ENCODE measurements at places on chromosomes 13 and 19.

- DNase-seq, result no peak
Measured at GRCh38 chr13:113216254-113217048, 7.0 kb downstream of the CUL4A start.

DNA sequence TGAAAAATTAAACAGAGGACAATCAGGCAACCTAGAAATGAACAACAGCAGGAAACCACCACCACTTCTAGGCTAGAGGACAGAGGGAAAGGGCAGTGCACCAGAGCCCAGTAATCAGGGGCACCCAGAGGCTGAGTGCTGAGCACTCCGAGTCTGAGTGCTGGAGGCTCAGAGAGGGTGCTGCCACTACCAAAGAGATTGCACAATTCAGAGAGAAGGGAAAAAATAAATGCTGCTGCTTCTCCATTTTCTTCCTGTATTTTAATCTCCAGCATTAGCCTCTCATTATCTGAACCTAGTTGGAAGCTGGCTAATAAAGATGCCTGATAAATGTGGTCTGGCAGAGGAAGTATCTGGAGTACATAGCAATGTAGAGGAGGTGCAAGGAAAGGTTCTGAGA, 11.8 kb upstream of the ZNF175 start:
- no peak for DNase-seq

DNA sequence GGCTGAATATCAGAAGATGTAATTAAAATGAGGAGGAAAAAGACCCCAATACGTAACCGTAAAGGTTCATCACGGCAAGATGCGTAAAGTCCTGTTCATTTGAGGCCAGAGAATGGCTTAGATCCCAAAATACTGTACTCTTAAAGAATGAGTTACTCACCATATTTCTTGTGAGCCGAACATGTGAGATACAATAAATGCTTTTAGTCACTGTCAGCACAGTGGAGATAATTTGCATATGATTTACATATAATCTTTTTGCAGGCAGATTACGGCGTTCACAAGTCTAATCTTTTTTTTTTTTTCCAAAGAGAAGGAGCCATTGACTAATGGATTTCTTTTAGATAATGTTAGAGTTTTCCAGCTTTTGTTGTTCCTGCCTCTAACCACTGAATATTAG, 28.4 kb downstream of the AMER2 start:
- no peak for DNase-seq

DNA sequence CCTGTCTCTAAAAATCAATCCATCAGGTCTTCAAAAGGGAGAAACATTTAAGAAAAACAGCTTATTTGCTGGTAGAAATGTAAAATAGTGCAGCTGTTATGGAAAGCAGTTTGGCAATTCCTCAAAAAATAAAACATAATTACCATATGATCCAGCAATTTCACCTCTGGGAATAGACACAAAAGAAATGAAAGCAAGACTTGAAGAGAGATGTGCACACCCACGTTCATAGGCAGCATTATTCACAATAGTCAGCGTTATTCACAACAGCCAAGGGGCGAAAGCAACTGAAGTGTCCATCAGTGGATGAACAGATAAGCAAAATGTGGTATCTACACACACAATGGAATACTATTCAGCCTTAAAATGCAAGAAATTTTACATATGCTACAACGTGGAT, 45.1 kb upstream of the DOCK9 start:
- DNase-seq, result no peak

DNA sequence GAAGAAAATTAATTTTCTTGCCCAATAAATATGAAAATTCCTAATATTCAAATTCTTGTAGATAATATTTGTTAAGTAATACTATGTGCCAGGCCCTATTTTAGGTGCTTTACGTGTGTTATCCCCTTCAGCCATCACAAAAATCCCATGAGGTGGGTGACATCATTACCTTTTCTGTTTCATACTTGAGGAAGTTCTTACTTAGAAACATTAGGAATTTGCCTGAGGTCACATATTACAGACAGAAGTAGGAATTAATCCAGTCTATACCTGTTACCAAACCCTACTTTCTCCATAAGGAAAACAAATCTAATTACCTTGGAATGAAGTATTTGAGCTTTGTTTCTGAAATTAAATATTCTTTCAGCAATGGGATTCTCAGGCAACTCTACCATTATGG, 336.1 kb downstream of the GPC6 start:
- no peak for DNase-seq

- no peak for DNase-seq
Measured at GRCh38 chr19:14683439-14683838, 6.4 kb upstream of the ZNF333 start.

DNA sequence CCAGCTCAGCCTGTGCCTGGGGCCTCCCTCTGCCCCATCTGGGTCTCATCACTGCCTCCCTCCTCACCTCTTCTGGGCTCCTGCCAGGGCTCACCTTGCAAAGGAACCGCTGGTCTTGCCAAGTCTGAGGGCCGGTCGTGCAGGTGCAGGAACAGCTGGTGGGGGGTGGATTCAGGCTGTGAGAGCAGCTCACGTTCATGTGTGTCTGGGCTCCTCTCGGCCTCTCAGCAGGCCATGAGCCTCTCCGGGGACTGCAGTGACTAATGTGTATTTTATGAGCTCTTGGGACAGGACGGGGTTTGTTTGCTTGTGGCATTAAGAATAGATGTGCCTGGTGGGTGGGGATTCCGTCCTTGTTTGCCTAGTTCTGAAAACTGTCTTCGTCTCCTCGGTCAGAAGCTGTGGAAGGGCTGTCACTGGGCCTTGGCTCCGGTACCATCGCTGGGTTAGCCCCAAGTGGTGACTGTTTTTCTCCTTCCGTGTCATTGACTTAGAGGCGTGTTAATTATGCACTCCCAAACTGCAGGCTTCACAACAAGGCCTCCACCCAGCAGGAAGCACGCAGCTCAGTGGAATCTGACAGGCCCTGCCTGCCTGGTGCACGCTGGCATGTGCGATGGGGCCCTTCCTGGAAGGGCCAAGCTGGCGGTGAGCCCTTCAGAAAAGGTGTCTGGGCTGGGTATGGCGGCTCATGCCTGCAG, 77.6 kb downstream of the KDM4B start:
- DNase-seq, result no peak

GRCh38 chr19:14440049-14440448, 6.9 kb downstream of the PKN1 start:
- DNase-seq, result no peak

DNA sequence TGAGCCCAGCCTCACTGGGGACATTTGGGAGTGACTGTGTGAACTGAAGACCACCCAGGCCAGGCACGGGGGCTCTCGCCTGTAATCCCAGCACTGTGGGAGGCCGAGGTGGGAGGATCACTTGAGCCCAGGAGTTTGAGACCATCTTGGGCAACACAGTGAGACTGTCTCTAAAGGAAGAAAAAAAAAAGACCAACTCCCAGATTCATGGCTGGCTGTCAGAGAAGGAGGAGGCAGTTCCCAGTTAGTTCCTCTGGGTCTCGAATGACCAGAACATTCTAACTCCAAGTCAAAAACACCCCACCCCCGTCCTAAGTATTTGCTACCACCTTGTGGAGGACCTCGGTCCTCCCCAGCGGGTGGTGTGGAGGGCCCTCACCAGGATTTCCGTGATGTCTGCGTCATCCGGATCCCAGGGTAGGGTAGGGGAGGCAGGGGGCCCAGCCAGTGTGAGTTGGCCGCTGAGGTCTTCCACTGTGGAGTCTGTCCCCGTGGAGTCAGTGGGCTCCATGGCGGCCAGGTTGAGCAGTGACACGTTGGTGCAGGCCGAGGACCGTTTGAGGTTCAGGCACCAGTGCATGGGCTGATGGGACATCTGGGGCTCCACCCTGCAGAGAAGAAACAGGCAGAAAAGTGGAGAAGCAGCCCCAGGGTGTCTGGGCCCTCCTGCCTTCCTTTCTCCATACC, 1.3 kb downstream of the TSKS start:
- DNase-seq, result no peak

- DNase-seq, result no peak
Measured at GRCh38 chr13:110479648-110480047, 81.9 kb downstream of the RAB20 start.

DNA sequence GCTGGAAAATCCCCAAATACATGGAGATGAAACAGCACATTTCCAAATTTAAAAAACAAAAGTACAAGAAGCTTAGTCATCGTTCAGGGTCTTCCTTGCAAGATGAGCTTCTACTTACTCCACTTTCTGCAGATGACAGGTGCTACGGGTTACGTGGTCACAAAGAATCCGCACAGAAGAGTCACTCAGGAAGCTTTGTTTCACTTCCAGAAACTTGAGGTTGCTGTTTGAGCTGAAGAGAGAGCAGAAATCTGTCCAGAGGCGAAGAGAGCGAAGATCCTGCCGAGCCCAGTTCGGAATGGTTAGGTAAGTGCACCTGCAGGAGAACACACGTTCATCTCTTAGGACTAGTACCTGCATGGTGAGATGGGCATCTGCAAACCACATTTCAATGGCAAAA, 9.4 kb downstream of the NLRP7 start:
- no peak for DNase-seq

GRCh38 chr13:43946281-43946680, 66.6 kb downstream of the LACC1 start:
- DNase-seq, result no peak

GRCh38 chr13:76883236-76883635, 3.0 kb downstream of the KCTD12 start:
- no peak for DNase-seq

DNA sequence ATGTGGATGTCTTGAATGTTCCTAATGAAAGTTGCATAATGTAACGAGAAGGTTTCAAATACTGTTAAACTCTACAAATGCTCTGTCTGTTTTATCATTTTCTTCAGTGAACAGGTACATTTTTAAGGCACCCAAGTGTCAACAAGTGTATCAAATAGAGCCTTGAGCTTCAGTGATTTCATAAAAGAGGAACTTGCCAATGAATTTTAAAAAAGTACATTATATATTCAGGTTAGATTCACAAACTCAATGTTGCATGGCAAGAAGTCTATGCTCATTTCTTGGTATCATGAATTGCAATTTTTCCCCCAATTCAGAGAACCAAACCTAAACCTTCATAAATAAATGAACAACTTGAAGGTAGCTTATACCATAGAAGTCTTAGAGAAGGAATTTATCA, 838.8 kb downstream of the PCDH9 start:
- DNase-seq, result no peak

GRCh38 chr13:22405891-22406290, 735.0 kb downstream of the FGF9 start:
- no peak for DNase-seq

DNA sequence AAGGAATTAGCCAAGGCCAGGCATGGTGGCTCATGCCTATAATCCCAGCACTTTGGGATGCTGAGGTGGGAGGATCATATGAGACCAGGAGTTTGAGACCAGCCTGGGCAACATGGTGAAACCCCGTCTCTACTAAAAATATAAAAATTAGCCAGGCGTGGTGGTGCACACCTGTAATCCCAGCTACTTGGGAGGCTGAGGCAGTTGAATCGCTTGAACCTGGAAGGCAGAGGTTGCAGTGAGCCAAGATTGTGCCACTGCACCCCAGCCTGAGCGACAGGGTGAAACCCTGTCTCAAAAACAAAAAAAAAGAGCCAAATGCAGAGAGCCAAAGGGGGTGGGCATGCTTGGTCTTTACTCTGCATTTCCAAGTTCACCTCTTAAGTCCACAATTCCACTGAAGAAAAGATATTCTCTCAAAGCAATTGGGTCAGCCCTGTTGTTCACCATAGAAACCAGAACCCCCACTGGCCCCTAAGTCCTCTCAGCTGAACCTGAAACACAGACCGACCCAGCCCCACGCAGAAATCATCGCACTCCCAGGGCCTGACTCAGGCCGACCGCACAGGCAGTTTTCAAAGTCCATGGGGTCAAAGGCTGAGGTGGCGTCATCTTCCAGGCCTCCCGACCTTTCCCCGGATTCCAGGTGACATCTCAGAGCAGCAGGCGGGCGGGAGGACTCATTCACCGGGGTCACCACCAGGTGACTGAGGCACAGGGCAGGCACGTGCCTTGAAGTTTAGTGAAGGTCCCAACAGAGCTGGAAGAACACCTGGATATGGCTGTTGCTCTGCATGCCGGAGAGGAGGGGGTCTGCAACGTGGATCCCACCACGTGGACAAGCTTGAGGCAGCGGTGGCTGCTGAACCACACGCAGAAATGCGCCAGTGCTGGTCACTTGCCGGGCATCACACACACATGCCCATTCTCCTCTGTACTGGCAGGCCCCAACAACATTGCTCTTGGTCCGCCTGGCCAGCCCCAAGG, 33.1 kb downstream of the SLC25A42 start:
- no peak for DNase-seq

DNA sequence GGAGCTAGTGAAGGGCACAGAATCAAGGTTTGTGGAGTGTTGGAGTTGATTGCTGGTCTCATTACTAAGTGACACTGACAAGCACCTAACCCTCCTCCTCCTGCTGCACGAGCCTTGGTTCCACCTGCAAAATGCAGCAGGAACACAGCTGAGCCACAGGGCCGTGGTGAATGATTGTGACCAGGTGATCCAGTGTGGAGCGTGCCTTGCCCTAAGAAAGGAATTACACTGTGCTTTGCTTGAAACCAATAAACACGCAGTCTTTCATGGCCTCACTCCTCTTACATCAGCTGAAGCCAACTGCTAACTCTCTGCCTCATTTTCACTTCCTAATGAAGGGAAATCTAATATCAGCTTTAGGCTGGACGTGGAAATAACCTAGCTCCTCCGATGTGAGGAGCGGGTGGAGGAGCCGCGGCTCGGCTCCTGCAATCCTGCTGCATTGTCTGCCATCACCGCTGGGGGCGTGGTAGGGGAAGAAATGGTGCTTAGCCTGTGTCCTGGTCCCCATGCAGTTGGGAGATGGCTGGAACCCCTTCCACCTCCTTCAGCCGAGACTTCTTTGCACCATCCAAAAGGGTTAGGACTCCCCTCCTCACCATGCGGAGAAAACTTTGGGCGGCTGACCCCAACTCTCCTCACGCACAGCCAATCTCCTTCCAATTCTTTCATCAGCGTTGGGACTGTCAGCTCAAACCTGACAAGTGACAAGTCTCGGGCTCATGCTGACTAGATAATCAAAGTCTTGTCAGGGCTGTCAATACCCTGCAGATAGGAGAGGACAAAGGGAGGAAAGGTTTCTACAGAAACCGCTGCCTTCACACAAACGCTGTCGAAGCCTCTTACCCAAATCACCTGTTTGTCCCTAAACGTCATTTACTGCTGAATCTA, 427.9 kb downstream of the ZNF536 start:
- no peak for DNase-seq

GRCh38 chr19:47407417-47407774, 11.9 kb downstream of the MEIS3 start:
- DNase-seq, result no peak

- DNase-seq, result no peak
Measured at GRCh38 chr13:94181461-94182107, 297.9 kb downstream of the DCT start.

- DNase-seq, result no peak
Measured at GRCh38 chr19:6045108-6045507, 65.2 kb downstream of the RFX2 start.

GRCh38 chr13:97474349-97474980, 40.5 kb downstream of the RAP2A start:
- DNase-seq, result no peak
